Activated CD4-positive, alpha-beta memory T cell treated with anti-CD3 and anti-CD28 coated beads for 36 hours (primary cell): ENCODE measurements at places on chromosomes 11 and 22. TPM values are rescaled to one million over a fixed set of nuclear protein-coding genes. Genes with fewer than 3 reads are reported as not detected.

DNA sequence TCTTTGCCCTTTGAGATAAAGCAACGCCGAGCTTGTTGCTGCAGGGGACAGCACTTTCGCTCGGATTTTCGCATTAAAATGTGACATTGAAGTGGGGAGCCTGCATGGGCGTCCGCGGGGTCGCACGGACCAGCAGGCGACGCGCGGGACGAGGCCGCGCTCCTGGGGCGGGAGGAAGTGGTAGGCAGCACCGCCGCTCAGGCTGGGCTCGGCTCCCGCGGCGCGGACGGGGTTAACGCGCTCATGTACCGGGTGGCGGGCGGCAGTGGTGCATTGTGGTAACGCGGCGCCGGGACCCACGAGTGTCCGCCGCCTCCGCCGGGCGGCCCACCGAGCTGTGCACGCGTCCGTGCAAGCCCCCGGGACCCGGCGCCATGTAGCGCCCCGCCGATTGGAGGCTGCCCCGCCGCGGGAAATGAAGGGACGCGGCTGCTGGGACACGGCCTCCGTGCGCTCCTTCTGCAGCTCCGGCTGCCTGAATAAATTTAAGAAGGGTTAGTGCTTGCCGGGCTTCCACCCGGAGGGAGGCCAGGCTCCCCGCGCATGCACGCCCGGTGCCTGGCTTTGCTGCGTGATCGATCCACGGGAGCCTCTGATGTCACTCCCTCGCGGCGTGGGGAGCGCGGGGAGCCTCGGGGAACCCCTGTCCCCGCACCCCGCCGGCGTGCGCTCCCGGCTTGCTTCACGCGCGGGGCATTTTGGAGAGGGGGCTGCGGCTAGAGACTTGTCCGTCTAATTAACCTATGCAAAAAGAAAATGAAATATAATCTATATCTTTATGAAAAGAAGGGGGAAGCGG lies 127.7 kb downstream of the OSBP2 start:
- peak; percentile 14 for DNase-seq

The DBX1 gene
- not detected for total RNA-seq

DNA sequence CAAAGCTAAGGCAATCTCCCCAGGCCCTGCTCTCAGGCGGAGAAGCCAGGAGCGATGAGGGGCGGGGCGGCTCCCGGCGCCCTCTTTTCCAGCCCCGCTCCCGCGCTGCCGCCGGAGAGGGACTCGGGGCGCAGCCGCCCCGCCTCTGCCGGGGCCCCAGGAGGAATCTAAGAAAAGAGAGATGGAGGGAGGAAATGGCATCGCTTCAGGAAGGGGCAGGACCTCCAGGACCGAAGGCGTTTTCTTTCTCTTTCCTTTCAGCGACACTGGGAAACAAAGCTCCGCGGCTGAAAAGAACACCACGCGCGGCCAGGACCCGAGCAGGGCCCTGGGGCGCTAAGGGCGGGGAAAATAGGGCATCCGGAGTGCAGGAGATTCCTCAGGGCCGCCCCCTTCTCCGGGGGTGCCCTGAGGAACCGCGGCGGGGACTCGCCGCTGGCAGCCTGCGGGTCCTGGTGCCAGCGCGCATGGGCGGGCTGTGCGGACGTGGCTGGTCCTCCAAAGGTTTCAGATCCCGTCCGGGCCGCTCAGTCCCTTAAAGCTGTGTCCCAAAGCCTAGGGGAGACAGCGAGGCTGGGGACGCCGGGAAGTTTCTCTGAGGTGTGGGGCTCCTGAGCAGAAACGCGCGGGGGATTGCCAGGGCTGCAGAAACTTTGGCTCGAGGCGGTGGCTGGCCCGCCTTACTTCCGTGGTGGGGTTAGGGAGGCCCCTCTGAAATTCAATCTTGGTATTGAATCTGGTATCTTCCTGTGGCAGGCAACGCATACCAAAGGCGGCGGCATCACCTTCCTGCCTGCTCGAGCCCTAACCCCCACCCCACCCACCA lies 2.8 kb upstream of the BSX start:
- no peak for DNase-seq

DNA sequence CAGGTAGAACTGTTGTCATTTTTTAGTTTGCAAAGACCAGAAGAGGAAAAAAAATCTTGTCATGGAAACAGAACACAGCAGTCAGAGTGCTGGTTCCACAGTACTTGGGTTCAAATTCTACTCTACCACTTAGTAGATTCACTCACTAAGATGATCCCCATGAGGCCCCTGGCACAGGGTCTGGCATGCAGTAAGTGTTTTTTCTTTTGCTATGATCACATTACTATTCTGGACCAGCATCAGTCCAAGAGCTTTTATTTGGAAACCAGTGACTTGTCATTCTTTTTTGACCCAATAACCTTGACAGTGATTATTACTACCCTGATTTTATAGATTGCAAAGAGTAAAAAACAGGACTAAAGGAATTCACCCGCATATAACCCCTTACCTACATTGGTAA lies 4.1 kb downstream of the EEF1G start:
- DNase-seq = no peak

The BIRC3 gene
- total RNA-seq = 135 TPM

DNA sequence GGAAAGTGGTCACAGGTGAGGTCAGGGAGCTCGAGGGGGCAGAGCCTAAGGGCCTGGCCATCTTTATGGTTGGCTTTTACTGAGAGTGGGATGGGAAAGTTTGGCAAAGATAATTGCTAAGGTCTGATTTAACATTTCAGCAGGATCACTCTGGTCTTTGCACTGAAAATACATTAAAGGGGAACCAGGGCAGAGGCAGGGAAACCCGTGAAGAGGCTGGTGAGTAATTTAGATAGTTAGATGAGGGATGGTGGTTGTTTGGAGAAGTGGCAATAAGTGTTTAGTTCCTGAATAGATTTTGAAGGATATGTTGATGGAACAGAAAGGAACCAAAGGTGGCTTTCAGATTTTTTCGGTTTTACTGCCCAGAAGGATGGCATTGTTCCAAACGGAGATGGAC lies 50.8 kb downstream of the SCN3B start:
- DNase-seq = no peak

The OR5L1 gene
- not detected for total RNA-seq

DNA sequence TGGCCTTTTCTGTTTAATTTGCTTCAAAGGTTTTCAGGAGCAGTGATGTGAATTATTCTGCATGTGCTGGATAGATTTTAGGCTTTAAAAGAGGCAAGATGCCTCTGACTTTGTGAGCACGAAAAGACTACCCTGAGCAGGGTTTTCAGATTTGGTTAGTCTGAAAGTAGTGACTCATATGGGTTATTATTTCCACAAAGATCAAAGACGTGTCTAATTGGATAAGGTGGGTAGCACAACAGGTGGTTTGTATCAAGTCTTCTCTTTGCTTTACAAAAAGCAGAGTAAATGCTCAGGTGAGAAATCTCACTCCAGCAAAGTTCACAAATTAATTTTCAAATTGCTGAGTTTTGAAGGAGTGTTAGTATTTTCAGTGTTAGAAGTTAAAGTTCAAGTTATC lies 37.6 kb upstream of the DBX1 start:
- DNase-seq = no peak

DNA sequence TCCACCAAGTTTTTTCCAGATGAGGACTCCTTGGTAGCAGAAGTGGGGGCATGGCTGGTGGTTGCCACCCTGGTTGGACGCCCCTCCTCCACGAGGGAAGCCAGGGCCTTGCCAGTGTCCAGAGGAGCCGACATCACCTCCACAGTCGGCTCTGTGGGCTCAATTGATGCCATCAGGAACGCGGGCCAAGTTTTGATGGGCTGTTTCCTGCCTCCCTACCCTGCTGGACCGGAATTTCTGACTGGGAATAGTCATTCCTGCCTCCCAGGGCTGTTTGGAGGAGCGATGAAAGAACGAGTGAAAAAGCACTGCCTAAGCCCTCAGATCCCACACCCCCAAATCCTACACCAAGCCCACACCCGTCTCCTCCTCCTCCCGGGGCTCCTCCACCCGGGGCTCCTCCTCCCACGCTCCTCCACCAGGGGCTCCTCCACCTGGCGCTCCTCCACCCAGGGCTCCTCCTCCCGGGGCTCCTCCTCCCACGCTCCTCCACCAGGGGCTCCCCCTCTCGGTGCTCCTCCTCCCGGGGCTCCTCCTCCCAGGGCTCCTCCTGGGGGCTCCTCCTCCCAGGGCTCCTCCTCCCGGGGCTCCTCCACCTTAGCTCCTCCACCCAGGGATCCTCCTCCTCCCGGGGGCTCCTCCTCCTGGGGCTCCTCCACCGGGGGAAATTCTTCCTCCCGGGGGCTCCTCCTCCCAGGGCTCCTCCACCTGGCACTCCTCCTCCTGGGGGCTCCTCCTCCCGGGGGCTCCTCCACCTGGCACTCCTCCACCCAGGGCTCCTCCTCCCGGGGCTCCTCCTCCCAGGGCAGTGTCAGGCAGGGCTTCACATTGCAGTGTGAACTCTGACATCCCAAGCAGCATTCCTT lies 10.0 kb upstream of the PRR5 start:
- DNase-seq = no peak

- DNase-seq = no peak
Measured at GRCh38 chr11:126157326-126158030, 54.0 kb downstream of the RPUSD4 start.

GRCh38 chr11:119167933-119168332 lies 592 bp upstream of the NLRX1 start:
- DNase-seq = no peak

- peak; percentile 70 for DNase-seq
Measured at GRCh38 chr11:45146072-45147016, at the start of gene PRDM11. TSS of gene PRDM11 (plus strand) at chr11:45146639. CDS start at chr11:45181767, 35,128 bp downstream.

The MCHR1 gene
- not detected for total RNA-seq

- no peak for DNase-seq
Measured at GRCh38 chr11:86818462-86819192, 18.3 kb downstream of the PRSS23 start.

- no peak for DNase-seq
Measured at GRCh38 chr22:49014227-49015201, 813.2 kb downstream of the BRD1 start.

The GPHA2 gene
- 0.46 TPM for total RNA-seq

- peak; percentile 31 for DNase-seq
Measured at GRCh38 chr11:110818032-110818687, 105.9 kb upstream of the ARHGAP20 start.

DNA sequence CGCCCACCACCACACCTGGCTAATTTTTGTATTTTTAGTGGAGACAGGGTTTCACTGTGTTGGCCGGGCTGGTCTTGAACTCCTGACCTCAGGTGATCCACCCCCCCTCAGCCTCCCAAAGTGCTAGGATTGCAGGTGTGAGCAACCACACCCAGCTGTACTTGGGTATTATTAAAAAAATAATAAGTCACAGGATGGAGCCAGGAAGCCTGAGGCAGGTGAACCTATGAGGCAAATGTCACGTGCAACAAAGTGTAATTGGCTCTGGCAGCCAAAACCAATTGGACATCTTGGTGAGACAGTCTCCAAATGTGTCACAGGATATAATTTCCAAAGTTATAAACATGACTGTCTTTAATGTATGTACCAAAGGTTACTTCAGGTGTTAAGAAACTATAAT lies 24.0 kb upstream of the MALAT1 start:
- no peak for DNase-seq

- peak; percentile 54 for DNase-seq
Measured at GRCh38 chr11:32420937-32421901, 14.1 kb downstream of the WT1 start.

DNA sequence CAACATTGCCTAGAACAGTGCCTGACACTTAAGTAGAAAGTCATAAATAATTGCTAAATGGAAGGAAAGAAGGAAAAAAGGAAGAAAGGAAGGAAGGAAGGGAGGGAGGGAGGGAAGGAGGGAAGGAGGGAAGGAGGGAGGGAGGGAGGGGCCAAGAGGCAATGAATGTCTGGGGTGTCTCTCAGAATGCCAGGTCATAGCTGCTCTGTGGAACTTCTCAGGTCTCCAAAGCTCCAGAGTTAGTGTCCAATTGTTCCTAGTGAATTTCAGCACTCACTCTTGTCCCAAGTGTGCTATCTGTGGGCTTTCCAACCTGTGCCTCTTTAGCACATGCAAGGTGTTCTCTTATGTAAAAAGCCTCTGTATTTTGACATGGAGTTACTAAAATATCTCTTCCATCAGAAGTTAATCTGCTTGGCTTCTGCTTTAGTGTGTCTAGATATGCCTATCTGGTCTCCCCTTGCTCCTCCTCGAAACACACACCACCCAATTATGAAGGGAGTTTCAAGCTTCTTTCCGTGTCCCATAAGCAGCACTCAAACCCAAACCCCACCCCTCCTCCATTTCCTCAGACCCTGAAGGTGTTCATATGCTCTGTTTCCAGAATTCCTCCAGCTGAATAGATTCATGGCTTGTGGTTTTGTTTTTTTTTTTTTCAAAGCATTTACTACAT lies 56.5 kb downstream of the FAM76B start:
- DNase-seq = no peak

GRCh38 chr11:95734009-95734572 lies 55.5 kb downstream of the FAM76B start:
- no peak for DNase-seq

The RBFOX2 gene
- 4.6 TPM for total RNA-seq

- peak; percentile 50 for DNase-seq
Measured at GRCh38 chr11:65593518-65594414, 1.8 kb downstream of the KCNK7 start.

- DNase-seq = no peak
Measured at GRCh38 chr11:28636566-28636965, 528.4 kb downstream of the METTL15 start.

The KDELR3 gene
- total RNA-seq = 0.97 TPM

DNA sequence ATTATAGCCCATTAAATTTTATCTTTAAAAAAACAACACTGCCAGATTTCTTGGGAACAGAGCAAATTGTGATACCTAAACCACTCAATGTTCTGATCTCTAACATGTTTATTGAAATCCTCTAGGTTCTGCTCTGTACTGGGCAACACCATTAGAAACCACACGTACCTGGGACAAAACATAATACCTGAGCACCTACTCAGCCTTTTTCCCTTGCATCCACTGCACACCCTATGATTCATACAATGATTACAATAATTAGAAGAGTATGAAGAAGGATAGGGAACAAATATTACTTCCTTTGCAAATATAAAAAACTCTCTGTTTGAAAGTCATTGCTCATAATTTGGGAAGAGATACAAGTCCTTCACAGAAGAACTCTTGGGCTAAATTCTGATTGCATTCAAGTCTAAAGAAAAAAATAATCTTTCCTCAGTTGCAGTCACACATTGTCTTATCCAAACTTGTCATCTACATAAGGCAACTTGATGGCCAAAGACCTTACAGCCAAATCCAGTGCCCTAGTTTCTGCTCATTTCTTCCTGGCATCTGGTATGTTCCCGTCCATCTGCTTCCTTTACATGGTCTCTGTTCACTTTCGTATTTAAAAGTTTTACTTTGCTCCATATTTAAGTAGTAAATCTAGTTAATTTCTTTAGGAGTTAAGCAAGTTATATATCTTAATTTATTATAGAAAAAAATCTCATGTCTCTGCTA lies 407.4 kb downstream of the LRRC4C start:
- no peak for DNase-seq

GRCh38 chr11:95925011-95925410 lies 1.1 kb upstream of the MTMR2 start:
- DNase-seq = no peak

The PATE4 gene
- total RNA-seq = not detected

- no peak for DNase-seq
Measured at GRCh38 chr11:110279881-110280280, 16.5 kb downstream of the RDX start.

- peak; percentile 39 for DNase-seq
Measured at GRCh38 chr11:56841210-56841810, 92.8 kb upstream of the OR9G4 start.

GRCh38 chr11:67501854-67502253 lies 3.3 kb downstream of the PITPNM1 start:
- DNase-seq = no peak
